ENCODE measurements at places on chromosomes 12 and 14.
A peak's percentile ranks its signal among the peaks of the same experiment; 100 is the strongest.

DNA sequence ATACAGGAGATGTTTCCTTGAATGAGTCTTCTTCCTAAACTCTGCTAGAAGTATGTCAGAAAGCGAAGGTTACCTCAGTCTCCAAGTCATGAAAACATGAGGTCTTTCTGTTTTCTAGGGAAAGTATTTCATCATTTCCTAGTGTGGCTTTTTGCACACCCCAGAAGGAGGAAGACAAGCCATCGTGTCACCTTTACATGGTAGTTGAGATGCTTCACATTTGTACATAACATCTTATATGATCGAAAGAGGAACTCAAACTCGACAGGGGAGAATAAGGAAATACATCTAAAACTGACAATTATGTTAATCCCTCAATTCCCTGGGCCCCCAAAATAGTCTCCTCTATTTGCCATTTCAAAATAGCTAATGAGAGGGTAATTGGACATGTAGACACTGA lies 214.1 kb upstream of the PLEKHG7 start:
- no peaks in the 10 kb centered on the region for H3K36me3 ChIP-seq
- no peaks in the 10 kb centered on the region for H3K27me3 ChIP-seq
- no peaks in the 10 kb centered on the region for H3K4me1 ChIP-seq

- peaks cover 28% of the 10 kb centered on the region for H3K4me1 ChIP-seq
- H3K27ac ChIP-seq, result peak overlapping the region; percentile 41
- peak; percentile 61 for DNase-seq
- peaks cover 3% of the 10 kb centered on the region for H3K36me3 ChIP-seq
These were observed 11.2 kb downstream of the RHOF start for GRCh38 chr12:121781998-121782979.

- H3K27ac ChIP-seq, result no peak overlapping the region
- no peak overlapping the region for H3K4me3 ChIP-seq
- no peaks in the 10 kb centered on the region for H3K27me3 ChIP-seq
- peak; percentile 62 for DNase-seq
These were observed 13.2 kb upstream of the ARF6 start for GRCh38 chr14:49879646-49880204.

- H3K36me3 ChIP-seq, result no peaks in the 10 kb centered on the region
- H3K27ac ChIP-seq, result no peak overlapping the region
- no peaks in the 10 kb centered on the region for H3K4me1 ChIP-seq
- no peaks in the 10 kb centered on the region for H3K27me3 ChIP-seq
- DNase-seq, result no peak
These were observed 96.8 kb downstream of the LGR5 start for GRCh38 chr12:71536279-71536938.

- no peak overlapping the region for H3K4me3 ChIP-seq
- DNase-seq, result no peak
- peaks cover 3% of the 10 kb centered on the region for H3K4me1 ChIP-seq
- H3K27me3 ChIP-seq, result no peaks in the 10 kb centered on the region
These were observed 17.0 kb upstream of the BCL7A start for GRCh38 chr12:122004633-122005071.

DNA sequence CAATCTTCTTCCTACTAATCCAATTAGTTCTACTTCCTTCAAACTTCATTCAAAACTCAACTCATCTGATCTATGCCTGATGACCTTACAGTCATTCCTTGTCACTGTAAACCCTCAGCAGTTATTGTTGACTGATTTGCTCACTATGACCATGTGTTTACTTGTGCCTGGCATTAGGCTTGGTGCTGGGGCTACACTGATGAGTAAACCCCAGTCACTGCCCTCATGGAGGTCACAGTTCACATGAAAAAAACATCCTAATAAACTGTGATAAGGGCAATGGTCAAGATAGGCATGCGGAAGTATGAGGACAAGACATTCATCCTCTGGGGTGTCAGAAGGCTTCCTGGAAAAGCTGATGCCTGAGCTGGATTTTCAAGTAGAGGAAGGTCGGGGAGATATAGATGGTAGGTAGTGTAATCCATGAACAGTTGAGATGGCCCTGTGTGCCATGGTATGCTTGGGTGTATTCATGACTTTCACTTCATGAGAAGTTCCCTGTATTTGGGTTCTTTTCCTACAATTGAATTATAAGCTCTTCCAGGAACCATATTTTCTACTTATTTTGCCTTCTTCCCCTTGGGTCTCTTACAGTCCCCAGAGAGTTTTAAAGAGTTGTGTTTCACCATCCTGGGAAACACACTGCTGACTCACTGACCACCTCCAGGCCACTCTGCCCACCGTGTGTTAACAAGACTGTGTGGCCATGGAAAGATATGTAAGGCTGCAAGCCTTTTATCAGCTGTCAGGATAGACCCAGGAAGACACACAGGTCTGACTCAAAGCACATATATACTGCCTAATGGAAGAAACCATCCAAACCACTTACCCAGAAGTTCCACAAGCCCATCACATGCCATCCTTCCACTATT lies 38.7 kb upstream of the DUSP6 start:
- H3K27ac ChIP-seq, result peak overlapping the region; percentile 85
- no peak overlapping the region for H3K4me3 ChIP-seq
- H3K36me3 ChIP-seq, result no peaks in the 10 kb centered on the region
- H3K4me1 ChIP-seq, result peaks cover 9% of the 10 kb centered on the region
- no peaks in the 10 kb centered on the region for H3K27me3 ChIP-seq
- peak; percentile 95 for DNase-seq

DNA sequence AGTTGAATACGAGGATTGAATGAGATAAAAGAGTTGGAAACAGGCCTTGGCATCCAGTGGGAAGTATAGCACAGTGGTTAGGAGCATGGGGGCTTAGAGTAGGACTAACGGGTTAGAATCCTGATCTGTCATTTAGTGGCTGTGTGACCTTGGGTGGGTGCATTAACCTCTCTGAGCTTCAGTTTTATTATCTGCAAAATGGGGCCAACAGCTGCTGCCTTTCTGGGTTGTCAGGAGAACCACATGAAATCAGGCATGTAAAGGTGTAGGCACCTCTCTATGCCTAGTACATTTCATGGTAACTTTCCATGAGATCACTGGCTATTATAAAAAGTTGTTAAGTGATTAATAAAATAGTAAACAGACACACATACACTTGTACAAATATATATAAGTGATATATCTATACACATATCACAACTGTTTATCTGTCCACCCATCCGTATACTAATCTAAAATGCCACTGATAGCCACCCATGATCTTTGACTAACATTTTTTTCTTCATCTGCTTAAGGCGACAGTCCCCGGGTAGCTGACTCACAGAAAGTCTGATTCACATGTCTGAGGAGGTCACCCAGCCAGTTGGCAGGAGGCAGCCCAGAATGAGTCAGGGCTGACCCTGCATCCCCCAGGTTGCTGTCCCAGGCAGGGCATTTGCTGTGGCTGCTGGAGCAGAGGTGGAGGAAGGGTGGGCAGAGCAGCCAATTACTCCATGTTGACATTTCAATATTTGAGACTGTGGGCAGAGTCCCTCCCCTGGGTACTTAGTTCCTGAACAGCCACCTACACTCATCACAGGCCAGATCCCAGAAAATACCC lies 125.6 kb upstream of the NOS1 start:
- H3K4me1 ChIP-seq, result peaks cover 8% of the 10 kb centered on the region
- no peak overlapping the region for H3K4me3 ChIP-seq
- H3K27ac ChIP-seq, result peak overlapping the region; percentile 16
- peak; percentile 17 for DNase-seq

DNA sequence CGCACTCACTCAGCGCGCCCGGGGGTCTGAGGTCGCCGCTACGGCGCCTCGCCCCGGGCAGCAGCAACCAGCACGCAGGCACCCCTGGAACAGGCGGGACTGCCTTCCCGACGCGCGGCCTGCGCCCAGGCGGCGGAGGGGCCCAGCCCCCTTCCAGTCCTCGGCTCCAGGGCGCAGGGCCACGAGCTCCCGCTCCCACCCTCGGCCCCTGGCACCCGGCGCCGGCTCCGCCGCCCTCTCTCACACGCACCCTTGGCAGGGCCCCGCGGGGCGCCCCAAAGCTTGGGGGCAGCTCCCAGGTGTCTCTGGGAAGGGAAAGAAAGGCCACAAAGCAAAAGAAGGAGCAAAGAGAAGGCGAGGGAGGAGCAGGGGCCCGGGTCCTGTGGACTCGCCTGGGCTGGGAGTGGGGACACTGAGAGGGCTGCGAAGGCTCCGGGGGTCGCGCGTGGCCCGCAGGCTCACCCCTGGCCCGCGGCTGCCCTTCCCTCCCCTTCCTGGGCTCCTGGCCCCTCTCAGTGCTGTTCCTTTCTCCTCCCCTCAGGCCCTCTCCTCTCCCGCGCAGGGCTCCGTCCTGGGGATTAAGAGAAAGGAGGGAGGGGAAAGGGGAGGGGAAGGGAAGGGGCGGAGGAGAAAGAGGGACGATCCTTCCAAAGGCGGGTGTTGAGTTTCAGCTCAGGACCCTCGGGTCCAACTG lies 907 bp upstream of the EFS start:
- H3K4me1 ChIP-seq, result peaks cover 18% of the 10 kb centered on the region
- peak; percentile 85 for DNase-seq
- peak overlapping the region; percentile 44 for H3K4me3 ChIP-seq
- peak overlapping the region; percentile 18 for H3K27ac ChIP-seq
- no peaks in the 10 kb centered on the region for H3K36me3 ChIP-seq

DNA sequence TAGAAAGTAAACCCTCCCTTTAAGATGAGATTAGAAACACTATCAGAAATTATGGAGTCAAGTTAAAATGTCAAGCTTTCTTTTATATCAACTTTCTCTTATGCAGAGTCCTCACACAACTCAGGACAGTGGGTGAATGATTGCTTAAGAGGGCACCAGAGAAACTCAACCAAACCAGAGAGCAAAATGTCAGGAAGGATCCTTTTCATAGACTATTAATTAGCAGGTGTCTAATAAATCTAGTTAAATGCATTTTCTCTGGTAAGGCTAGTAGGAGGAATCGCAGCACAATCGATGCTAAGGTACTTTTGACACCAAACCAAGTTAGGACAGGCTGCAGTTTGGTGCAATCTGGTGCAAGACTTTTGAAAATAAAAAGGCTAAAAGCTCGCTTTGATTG lies 614.7 kb upstream of the FOXG1 start:
- no peaks in the 10 kb centered on the region for H3K4me1 ChIP-seq
- H3K4me3 ChIP-seq, result no peak overlapping the region
- no peaks in the 10 kb centered on the region for H3K36me3 ChIP-seq
- DNase-seq, result no peak
- no peak overlapping the region for H3K27ac ChIP-seq

GRCh38 chr12:92070864-92071445 lies 74.7 kb downstream of the BTG1 start:
- no peak overlapping the region for H3K27ac ChIP-seq
- no peaks in the 10 kb centered on the region for H3K36me3 ChIP-seq
- H3K4me1 ChIP-seq, result peaks cover 4% of the 10 kb centered on the region
- H3K27me3 ChIP-seq, result no peaks in the 10 kb centered on the region
- no peak overlapping the region for H3K4me3 ChIP-seq

- DNase-seq, result no peak
- H3K27ac ChIP-seq, result no peak overlapping the region
- no peaks in the 10 kb centered on the region for H3K27me3 ChIP-seq
- no peaks in the 10 kb centered on the region for H3K4me1 ChIP-seq
These were observed 1.1 kb upstream of the EXD2 start for GRCh38 chr14:69190191-69190590.

DNA sequence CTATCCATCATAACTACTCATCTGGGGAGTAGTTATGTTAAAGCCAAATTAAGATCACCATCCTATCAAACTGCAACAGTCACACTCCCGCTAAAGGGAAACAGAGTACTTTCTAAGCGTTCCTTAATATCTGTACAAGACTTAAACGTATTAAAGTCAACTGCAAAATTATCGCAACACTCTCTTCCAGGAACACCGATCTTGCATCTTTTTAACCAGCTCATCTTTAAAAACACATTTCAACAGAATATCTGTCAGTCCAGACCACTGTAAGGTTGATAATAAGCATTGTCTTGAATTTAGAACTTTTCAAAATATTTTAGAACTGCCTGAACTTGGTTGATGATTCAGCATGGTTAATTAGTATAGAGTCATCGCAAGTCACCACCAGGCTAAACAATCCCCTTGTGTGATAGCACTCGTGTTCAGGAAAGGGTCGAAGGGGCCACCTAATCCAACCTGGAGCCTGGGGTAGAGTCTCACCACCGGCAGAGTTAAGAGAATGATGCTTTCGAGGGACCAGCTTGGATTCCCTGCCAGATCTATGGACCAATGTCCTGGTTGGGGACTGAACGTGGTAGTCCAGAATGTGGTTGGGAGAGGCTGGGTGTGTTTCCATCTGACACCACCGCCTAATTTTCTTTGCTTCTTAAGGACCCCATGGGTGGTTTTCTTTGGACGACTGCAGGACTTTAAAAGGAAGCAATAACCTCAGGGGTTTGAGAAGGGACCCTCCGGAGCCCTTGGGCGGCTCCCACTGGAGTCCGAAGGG lies 890 bp downstream of the SPTLC2 start:
- peaks cover 4% of the 10 kb centered on the region for H3K36me3 ChIP-seq
- H3K4me3 ChIP-seq, result peak overlapping the region; percentile 97
- DNase-seq, result peak; percentile 44
- H3K4me1 ChIP-seq, result no peaks in the 10 kb centered on the region
- H3K27ac ChIP-seq, result peak overlapping the region; percentile 57

- peak overlapping the region; percentile 83 for H3K4me3 ChIP-seq
- H3K36me3 ChIP-seq, result no peaks in the 10 kb centered on the region
- no peak overlapping the region for H3K27ac ChIP-seq
- DNase-seq, result no peak
- H3K27me3 ChIP-seq, result peaks cover 80% of the 10 kb centered on the region
These were observed 699 bp upstream of the HOXC11 start for GRCh38 chr12:53972152-53972702.

DNA sequence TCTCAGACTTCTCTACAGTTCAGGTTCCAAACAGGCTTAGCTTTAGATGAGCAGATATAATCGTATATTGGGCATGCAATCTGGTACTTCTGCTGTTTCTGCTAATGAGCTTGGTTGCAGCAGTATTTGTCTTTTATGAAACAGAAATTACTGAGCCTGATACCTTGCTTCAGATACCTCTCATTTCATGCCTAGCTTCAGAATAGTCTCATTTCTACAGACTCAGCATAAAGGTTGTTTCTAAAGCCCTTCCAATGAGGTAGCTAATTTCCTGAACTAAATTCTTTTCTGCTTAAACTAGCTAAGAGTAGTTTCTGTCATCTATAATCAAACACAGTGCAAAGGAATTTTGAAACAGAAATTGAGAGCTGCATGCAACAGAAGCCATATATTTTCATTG lies 275.0 kb upstream of the KITLG start:
- H3K27me3 ChIP-seq, result no peaks in the 10 kb centered on the region
- peaks cover 2% of the 10 kb centered on the region for H3K4me1 ChIP-seq
- DNase-seq, result no peak
- no peak overlapping the region for H3K27ac ChIP-seq

GRCh38 chr14:22509036-22509709 lies 79.9 kb downstream of the DAD1 start:
- no peak overlapping the region for H3K4me3 ChIP-seq
- no peak for DNase-seq
- H3K27ac ChIP-seq, result no peak overlapping the region
- no peaks in the 10 kb centered on the region for H3K27me3 ChIP-seq
- H3K36me3 ChIP-seq, result no peaks in the 10 kb centered on the region
- H3K4me1 ChIP-seq, result no peaks in the 10 kb centered on the region

GRCh38 chr12:45042599-45042998 lies 8.3 kb downstream of the DBX2 start:
- no peaks in the 10 kb centered on the region for H3K36me3 ChIP-seq
- H3K4me1 ChIP-seq, result no peaks in the 10 kb centered on the region
- no peak overlapping the region for H3K27ac ChIP-seq
- no peaks in the 10 kb centered on the region for H3K27me3 ChIP-seq

- H3K4me1 ChIP-seq, result no peaks in the 10 kb centered on the region
- no peak for DNase-seq
- peaks cover 9% of the 10 kb centered on the region for H3K27me3 ChIP-seq
These were observed 36.7 kb upstream of the TMCC3 start for GRCh38 chr12:94686834-94687628.
